ENCODE measurements at places on chromosomes 3 and 15.

DNA sequence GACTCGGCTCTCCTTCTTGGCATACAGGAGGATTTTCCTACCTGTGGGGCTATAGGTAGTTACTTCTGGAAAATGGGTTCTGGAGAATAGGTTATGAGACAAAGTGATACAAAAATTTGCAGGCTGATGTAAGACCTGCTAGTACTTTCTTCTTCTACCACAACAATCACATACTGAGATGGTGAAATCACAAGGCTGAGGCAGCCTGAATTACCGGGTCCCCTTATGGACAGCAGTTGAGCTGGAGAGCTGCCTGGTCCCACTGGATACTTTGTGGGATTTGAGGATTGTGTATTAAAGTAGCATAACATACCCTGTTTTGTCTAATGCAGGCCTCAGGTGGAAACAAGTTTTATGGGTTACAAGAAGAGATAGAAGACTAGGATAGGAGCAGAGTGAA, 86.5 kb upstream of the FAM98B start:
- no peak for DNase-seq

GRCh38 chr3:57559526-57559925, 3.5 kb downstream of the PDE12 start:
- no peak for DNase-seq

GRCh38 chr15:63615935-63616334, 18.7 kb downstream of the FBXL22 start:
- no peak for DNase-seq

- DNase-seq, result no peak
Observed at GRCh38 chr15:66821307-66821706, 119.3 kb downstream of the SMAD6 start.

DNA sequence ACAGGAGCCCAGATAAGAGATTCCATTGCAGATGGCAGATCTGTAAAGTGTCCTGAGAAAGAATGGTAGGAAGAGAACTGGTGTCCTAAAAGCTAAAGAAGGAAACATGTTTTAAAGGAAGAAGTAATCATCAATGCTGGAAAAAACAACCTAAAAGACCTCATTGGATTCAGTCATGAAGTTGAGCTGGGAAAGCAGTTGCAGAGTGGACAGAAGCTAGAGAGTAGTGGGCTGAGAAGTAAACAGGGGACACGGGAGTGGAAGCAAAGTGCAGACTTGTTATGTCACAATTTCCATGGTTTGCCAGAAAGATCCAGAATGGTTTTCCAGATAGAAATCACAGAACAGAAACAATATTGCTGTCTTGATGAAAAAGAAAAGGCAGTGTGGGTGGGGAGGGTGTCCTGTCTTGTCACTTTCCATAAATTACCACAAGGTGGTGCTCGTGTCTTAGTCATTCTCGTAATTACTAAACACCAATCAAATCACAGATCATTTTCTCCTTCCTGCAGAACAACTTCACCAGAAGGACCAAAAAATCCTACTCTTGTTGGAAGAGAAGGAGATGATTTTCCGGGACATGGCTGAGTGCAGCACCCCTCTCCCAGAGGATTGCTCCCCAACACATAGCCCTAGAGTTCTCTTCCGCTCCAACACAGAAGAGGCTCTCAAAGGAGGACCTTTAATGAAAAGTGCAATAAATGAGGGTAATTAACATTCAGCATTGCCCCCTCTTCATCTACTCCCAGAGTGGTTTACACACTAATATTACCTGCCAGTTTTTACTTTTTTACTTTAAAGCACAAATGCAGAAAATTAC, 64.5 kb downstream of the KLHL25 start:
- no peak for DNase-seq

- no peak for DNase-seq
Observed at GRCh38 chr3:87987952-87988351, 70.9 kb downstream of the CGGBP1 start.

DNA sequence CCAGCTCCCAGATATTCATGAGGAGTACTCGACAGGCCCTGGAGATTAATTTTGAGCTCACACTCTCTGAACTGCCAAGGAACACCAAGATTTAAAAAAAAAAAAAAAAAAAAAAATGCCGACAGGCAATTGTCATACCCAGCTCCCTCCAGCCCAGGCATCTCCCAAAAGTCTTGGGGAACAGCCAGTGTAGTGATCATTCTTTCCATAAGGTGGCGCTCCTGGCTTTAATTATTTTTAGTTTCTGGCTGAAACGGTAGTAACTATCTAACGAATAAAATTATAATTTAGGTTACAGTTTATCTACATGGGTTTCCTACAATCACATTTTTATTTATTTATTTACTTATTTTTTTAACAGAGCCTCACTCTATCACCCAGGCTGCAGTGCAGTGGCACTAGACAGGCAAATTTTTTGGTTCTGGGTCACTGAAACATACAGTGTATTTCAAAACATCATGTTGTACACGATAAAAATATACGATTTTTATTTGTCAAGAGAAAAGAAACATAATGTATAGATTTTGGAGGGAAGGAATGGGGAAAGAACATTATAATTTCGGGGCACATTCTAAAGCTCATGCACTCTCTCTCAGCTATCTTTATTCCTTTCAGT, 157.3 kb downstream of the ADAMTS9 start:
- no peak for DNase-seq

GRCh38 chr3:173411375-173411973, 13.9 kb downstream of the NLGN1 start:
- no peak for DNase-seq

GRCh38 chr3:16439163-16439847, 74.2 kb downstream of the RFTN1 start:
- no peak for DNase-seq

GRCh38 chr3:69212411-69213160, 90.2 kb upstream of the LMOD3 start:
- DNase-seq, result no peak

Data from stimulated activated CD8-positive, alpha-beta memory T cell treated with anti-CD3 and anti-CD28 coated beads, Interleukin-7, amount 100 ng/mL, for 1 hour (primary cell).